ENCODE measurements at places on chromosomes 3 and 15.

- no peak for DNase-seq
Measured at GRCh38 chr15:99125061-99125891, 20.4 kb downstream of the SYNM start.

DNA sequence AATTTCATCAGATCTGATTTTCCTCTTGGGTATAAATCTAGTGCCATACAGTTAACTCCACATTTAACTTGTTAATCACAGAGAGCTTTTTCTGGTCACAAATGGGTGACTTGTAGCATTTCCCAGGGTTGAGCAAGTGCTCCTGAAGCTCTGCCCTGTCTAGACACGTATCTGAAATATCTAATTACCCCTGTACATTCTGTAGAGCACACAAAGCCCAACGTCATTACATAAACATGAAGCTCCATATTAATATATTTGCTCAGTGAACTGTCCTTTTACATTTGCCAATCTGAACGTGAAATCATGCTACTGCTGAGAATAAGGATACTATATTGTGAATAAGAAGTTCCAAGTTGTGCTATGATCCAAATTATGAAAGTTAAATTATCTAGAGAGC lies 49.0 kb downstream of the THBS1 start:
- no peak for DNase-seq

- no peak for DNase-seq
Measured at GRCh38 chr3:10788451-10788850, 27.6 kb upstream of the SLC6A11 start.

- DNase-seq = no peak
Measured at GRCh38 chr3:128539376-128539775, 46.4 kb upstream of the GATA2 start.

DNA sequence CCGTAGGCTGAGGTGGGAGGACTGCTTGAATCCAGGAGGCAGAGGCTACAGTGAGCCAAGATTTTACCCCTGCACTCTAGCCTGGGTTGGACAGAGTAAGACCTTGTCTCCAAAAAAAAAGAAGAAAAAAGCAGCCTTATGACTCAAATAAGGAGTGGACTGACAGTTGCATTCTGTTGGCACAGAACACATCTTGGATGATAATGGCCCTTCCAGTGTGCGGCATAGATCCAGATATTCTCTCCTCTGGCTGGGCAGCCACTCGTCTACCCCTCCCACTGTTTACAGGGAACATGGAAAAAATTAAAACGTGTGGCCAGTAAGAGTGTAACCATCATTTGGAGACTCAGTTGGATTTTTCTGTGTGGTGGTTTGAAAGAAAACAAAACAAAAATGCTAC lies 118.6 kb upstream of the RNF7 start:
- no peak for DNase-seq

DNA sequence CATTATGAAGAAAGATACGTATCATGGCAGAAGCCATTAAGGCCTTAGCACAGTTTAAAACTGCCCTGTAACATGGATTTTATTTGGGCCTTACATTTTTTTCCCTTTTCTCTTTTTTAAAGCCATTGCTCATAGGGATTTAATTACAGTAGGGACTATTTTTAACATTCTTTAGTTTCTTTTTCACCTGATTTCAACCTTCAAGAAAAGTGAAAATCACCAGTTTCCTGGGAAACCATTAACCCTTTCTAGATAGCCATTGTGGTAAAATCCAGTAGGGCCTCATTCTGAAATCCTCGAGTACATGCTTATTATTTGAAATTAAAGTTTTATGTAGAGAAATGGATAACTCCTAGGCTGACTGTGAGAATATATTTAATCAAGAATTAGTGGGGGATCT lies 3.1 kb downstream of the SPRED1 start:
- no peak for DNase-seq

DNA sequence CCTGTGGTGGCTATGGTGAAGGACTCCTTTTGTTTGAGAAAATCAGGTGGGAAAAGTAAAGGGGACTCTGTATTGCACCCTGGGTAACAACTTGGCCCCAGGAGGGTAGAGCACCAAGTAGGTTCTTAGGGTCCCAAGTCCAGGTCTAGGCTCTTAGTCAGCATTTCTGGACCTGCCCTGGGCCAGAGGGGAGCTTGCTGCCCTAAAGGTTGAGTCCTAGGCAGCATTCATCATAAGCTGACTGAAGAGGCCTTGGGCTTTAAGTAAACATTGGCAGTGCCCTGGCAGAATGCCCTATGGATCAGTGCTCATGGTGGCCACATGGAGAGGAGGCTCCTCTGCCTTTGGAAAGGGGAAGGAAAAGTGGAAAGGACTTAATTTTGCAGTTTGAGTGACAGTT lies 268.5 kb upstream of the CTNNB1 start:
- DNase-seq = no peak

DNA sequence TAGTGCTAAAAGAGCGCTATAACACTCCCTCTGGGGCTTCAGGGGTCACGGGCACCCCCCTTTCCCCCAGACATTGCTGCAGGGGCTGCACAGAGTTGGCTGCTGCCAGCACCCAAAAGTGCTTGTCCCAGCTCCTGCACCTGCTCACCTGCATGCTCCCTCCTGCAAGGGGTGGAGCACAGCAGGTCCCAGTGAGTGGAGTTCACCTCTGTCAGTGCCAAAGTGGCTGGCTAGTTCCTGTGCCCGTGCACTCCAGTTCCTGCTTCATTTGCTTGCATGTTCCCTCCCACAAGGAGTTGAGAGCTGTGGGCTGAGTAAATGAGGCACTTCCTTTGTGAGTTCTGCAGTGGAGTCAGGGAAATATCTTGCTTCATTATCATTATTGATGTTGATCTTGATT lies 476.9 kb downstream of the SQOR start:
- DNase-seq = no peak

DNA sequence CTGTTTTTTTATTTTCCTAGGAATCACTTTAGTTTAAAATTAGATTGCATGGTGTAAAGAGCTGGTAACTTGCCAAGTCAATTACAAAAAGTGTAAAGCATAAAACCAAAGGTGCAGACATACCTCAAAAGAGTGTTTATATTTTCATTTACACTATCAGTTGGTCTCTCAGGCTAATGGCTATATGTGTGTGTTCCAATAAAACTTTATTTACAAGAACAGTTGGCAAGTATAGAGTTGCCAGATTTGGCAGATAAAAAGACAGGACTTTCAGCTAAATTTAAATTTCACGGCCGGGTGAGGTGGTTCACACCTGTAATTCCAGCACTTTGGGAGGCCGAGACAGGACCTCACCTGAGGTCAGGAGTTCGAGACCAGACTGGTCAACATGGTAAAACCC lies 41.1 kb downstream of the HOMER2 start:
- DNase-seq = no peak

- no peak for DNase-seq
Measured at GRCh38 chr15:47812470-47812999, 95.2 kb downstream of the SEMA6D start.

DNA sequence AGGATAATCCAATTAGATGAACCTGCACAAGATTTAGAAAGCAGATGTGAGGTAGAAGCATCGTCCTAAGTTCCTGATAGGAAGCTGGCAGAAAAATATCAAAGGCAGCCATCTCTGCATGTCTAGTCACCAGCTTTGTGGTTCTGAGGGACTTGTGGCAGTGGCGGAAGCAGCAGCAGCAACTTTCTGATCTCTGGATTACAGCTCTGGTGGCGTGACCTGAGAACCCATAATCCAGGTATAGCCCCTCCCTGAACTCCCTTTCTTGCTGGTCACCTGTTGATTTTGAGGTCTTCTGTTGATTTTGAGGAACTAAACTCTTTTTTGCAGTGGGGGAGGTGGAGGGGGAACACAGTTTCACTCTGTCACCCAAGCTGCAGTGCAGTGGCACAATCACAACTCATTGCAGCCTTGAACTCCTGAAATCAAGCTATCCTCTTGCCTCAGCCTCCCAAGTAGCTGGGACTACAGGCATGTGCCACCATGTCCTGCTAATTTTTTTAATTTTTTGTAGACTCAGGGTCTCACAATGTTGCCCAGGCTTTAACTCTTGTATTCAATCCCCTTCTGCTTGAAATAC lies 7.9 kb downstream of the FSIP1 start:
- DNase-seq = peak; percentile 11

- no peak for DNase-seq
Measured at GRCh38 chr15:71143373-71144310, 28.4 kb downstream of the THSD4 start.

DNA sequence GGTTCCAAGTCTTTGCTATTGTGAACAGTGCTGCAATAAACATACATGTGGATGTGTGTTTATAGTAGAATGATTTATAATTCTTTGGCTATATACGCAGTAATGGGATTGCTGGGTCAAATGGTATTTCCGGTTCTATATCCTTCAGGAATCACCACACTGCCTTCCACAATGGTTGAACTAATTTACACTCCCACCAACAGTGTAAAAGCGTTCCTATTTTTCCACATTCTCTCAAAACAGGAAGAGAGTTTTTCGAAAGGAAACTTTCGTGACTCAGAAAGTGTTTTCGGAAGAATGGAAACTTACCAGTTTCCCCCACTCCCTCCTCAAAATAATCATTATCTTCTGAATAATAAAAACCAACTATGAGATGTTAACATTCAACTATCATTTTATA lies 205.8 kb downstream of the ALCAM start:
- no peak for DNase-seq

DNA sequence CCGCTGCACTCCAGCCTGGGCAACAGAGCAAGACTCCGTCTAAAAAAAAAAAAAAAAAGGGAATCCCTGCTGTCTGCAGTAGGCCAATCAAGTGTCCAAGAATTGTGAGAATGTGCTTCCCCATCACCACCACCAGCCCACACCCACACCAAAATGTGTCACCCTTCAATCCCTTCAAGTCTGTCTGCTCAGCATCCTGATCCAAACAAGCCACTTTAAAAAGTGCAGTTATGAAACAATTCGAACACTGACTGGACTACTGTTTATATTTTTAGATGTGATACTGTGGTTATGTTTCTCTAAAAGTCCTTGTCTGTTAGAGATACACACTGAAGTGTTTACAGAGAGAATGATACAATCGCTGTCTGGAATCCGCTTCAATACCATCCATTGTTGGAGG lies 78.1 kb upstream of the CGNL1 start:
- DNase-seq = no peak

DNA sequence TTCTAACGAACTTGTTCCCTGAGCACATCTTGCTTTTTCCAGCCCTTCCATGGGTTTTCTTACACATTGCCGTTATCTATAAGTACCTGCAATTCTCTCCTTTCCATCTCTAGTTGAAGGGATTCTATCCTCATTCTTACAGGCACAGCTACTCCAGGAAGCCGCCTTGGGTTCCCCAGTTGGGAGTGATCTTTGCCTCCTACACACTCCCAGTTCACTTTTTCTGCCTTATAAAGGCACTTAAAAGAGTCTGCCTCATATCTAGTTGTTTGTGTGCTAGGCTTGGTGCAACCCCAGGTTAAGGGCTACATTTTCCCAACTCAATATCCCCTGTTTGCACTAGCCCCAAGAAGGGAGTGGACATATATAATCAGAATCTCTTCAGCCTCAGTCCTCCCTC lies 44.0 kb upstream of the IREB2 start:
- no peak for DNase-seq

GRCh38 chr3:11331101-11331500 lies 58.9 kb downstream of the ATG7 start:
- DNase-seq = no peak

- DNase-seq = no peak
Measured at GRCh38 chr3:132265028-132265427, 52.2 kb upstream of the ACP3 start.

DNA sequence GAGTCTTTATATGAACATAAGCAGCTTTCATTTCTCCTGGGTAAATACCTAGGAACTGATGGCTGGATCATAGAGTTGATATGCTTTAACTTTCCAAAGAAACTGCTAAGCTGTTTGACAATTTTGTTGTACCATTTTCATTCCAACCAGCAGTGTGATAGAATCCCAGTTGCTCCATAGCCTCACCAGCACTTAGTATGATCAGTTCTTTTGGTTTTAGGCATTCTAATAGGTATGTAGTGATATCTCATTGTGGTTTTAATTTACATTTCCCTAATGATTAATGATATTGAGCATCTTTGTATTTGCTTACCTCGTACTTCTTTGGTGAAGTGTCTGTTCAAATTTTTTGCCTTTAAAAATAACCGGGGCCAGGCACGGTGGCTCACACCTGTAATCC lies 38.4 kb upstream of the SMAD6 start:
- no peak for DNase-seq

Data from stimulated activated CD4-positive, alpha-beta T cell treated with anti-CD3 and anti-CD28 coated beads, Interleukin-4, amount 100 ng/mL, for 48 hours (primary cell).